ENCODE measurements at places on chromosomes 7 and 10.

DNA sequence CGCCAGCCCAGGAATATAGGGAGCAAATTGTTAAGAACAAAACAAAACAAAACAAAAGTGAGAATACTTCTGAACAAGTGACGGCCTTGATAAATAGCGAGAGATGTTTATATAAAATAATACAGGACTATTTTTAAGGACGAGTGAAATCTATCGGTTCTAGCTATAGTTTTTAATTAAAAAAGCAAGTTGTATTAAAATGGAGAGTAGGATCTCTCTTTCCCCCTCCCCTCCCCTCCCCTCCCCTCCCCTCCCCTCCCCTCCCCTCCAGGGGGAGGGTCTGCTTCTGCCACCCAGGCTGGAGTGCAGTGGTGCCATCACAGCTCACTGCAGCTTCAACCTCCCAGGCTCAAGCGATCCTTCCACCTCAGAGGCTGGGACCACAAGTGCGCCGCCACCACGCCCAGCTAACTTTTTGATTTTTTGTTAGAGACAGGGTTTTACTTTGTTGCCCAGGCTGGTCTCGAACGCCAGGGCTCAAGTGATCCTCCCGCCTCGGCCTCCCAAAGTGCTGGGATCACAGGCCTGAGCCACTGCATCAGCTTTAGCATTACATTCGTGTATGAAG lies 440 bp upstream of the TCAF1 start:
- DNase-seq = no peak

DNA sequence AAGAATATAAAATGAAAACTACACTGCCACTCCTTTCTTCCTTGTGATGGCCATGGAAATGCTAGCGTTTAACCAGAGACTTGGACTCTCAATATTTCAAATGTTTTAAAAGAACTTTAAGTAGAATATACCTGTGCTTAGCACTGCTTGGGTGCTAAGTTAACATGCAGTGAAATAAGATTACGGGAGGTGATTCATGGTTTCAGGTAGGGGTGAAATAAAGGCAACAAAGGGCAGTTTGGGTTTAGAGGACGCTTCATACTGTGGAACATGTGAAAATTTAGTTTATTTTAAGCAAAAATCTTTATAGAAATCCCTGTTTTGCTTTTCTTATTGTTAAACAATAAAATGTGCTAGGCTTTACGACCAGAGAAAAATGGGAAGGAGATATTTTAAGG lies 94.0 kb downstream of the PTPRZ1 start:
- DNase-seq = no peak

GRCh38 chr10:103491729-103492364 lies 1.7 kb upstream of the NEURL1 start:
- DNase-seq = no peak

GRCh38 chr7:121139427-121139826 lies 150.9 kb downstream of the CPED1 start:
- no peak for DNase-seq

DNA sequence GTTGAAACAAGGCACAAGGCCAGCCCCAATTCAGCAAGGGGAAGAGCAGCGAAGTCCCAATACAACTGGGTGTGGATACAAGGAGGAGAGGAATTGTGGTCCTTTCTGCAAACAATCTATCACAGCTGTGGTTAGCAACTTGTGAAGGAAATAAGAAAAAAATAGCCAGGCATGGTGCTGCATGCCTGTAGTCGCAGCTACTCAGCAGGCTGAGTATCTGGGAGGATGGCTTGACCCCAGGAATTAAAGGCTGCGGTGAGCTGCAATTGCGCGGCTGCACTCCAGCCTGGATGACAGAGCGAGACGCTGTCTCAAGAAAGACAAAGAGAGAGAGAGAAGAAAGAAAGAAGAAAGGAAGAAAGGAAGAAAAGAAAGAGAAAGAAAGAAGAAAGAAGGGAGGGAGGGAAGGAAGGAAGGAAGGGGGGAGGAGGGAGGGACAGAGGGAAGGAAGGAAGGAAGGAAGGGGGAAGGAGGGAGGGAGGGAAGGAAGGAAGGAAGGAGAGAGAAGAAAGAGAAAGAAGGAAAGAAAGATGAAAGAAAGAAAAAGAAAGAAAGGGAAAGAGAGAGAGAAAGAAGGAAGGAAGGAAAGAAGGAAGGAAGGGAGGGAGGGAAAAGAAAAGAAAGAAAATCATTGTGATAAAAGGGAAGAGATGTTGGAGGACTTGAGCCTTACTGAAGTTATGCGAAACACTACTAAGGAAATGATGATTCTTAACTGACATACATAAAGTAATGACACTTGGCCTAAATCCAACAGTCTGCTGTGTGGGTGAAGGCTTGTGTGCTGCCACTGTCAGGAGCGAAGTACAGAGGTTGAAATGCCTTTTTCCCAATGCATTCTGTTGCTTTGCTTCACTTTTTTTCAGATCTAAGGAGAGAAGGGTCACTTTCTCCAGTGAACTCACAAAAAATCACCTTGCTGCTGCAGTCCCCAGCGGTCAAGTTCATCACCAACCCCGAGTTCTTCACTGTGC lies 117.0 kb upstream of the STK17A start:
- DNase-seq = no peak

DNA sequence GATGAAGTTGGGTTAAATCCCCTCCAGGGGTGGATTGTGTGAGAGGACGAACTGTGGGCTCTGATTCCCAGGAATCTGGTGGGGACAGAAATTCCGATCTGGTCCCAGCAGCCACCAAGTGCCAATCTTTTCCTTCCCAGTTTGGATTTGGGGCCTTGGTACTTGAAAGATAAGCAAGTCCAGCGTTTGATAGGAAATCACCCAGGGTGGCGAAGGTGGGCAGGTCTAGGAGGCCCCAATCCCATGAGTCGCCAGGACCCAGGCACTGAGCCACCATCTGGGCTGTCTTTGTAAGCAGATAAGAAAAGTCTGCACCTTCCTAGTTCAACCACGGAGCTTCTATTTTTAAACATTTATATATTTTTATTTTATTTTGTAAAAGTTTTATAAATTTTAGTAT lies 122.6 kb upstream of the LSM8 start:
- DNase-seq = no peak

DNA sequence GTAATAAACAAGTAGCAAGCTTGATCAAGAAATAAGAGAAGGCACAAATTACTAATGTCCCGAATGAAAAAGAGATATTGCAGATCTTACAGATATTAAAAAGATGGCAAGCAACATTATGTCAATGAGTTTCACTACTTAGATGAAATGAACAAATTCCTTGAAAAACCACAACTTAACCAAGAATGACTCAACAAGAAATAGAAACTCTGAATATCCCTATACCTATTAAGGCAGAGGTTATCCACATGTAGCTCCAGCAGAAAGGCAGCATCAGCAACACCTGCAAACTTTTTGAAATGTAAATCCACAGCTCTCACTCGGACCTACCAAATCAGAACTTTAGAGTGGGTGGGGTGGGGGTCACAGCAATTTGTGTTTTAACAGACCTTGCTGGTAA lies 33.6 kb downstream of the PDE1C start:
- DNase-seq = no peak

DNA sequence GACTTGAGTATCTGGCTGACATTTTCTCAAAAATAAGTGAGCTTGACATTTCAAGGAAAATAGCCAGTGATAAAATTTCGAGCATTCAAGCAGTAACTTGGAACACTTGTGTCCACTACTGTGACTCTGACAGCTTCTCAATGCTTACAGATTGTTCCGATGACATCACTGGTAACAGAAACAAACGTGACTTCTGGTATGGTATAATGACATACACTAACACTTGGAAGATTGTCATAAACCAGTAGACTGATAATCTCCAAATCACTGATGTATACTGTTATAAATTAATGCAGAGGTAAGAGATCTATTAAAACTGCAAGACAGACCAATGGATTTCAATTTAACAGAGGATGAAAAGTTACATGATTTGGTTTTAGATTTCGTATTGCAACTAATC lies 6.5 kb downstream of the MINDY3 start:
- DNase-seq = no peak

GRCh38 chr7:155248366-155248756 lies 49.3 kb upstream of the INSIG1 start:
- no peak for DNase-seq

- DNase-seq = no peak
These were observed 128.2 kb downstream of the SEMA3E start for GRCh38 chr7:83520726-83521125.

DNA sequence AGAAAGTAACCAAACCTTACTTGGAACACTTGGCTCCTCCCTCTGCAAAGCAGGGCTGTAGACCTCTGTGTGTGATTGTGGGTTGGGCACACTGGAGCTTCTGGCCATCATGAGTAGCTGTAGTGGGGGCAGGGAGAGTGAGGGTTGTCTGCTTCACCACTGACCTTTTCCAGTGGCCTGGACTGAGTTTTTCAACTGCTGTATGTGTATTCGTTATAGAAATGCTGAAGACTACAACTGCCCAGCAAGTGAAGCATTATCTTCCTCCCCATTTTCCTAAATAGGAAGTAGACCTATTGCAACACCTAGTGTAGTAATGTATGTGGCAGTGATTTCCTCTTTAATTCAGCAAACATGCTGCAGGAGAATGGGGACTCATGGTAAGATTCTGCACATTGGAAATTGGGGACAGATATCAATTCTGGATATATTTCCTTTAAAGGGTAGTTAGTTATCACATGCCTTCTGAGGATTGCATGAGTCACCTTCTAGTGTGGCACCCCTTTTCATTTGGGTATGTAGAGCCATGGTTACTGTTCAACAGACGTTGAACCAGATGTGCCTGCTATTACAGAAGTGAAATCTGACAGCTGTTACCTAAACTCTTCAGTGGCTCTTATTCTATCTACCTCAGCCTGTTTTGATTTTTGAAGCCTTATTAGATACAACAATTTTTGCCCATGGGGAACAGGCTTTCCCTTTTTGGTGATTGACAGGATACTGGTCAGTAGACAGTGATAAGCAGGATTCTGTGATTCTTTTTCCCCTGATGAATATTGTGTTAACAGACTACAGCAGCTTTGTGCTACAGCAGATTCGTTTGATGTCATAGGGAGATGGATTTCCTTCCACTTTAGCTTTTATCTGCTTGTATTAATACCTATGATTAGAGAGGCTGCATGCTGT lies 130.9 kb downstream of the SND1 start:
- DNase-seq = no peak

- DNase-seq = no peak
These were observed 34.4 kb downstream of the UBTD1 start for GRCh38 chr10:97532935-97533671.

DNA sequence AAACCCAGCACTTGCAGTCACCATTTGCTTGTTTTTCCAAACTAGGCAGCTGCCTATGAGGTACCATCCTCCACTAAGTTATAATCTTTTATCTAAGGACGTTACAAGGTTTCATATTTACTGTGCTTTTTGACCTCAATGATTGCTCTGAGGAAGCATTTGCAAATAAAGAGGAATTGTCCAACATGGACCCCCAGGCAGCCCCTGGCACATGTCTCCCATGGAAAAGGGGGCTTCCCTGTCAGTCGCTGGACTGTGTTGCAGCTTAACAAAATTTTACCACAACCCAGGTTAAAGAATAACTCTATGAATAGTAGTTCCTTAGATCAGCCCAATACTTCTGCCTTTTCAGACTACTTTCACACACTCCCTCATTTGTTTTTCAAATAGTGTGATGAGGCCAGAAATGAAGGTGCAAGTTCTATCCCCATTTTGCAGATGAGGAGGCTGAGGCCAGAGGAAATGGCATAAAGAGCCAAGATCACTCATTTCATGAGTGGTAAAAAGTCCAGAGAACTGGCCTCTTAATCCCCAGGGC lies 52.8 kb upstream of the ZPBP start:
- no peak for DNase-seq

GRCh38 chr7:137655804-137656203 lies 191.0 kb downstream of the DGKI start:
- no peak for DNase-seq

All from stimulated activated CD8-positive, alpha-beta memory T cell treated with anti-CD3 and anti-CD28 coated beads, Interleukin-4, amount 100 ng/mL, for 48 hours (primary cell).